ENCODE measurements at places on chromosomes 3 and 15.

DNA sequence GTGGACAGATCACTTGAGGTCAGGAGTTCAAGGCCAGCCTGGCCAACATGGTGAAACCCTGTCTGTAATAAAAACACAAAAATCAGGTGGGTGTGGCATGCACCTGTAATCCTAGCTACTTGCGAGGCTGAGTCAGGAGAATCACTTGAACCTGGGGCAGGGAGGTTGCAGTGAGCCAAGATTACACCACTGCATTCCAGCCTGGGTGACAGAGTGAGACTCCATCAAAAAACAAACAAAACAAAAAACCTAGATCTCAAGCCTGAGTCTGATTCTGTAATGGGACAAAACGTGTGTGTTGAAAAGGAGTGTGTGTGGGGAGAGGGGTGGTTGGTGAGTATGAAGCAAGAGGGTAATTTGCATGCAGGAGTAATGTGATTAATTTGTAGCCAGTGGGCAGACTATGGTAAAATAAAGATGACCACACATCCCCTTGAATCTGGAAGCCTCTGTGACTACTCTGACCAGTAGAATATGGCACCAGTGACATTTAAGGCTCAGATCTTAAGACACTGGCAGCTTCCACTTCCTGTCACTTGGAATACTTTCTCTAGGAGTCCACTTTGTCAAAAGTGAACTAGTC is 18.4 kb upstream of the OPA1 start:
- no peak for DNase-seq

- no peak for DNase-seq
Observed at GRCh38 chr15:66542896-66543295, 22.9 kb downstream of the LCTL start.

DNA sequence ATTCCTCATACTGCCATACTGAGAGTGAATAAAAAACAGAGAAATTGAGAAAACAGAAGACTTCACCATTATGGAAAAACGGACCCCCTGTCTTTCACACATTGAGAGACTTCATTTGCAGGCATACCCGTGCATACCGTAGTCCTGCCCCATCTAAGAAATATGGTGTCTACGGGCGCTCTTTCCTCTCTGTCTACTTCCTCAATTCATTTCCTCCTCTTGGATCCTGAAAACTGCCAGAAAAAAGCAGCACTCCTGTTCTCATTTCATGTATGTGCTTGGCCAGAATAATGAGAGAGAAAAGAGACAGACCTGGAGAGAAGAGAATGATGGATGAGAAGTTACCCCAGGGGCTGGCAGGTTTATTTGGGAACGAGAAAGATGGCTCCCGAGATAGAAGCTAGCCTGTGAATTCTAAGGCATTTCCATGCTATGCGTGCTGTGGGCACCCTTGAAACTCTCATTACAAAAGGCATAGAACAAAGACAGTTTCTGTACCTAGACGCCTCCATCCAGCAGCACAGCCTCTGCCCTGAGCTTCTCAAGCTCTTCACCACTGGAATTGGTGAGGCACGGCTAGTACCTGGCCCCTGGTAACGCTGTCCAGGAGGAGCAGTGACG is 62.5 kb upstream of the EPHB3 start:
- DNase-seq: no peak

DNA sequence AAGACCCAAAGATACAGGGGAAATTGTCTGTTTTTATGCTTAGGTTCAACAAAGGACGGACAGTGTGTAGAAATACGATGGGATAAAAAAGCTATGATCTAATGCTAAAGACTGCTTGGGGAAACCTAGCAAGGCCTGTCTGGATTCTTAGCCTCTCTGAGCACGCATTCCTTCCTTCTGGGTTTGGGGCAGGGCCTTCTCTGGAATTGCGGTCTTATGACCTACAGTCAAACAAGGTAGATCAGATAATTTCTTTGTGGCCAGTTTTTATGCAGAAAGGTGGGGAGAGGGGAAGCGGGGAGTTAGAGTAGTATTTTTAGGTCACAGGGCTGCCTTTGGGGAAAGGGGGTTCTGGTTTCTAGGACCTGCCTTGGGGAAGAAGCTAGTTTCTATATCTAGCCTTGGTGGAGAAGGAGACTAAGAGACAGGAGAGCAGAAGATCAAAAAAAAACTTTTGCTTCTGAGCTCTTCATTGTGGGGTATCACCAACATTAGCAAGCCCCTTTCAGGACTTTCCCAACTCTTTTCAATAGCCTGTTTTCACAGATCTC is 39.1 kb upstream of the LIPC start:
- DNase-seq: no peak
